ENCODE measurements at places on chromosomes 3 and 15.

GRCh38 chr3:105466495-105467404 lies 100.0 kb downstream of the ALCAM start:
- DNase-seq, result no peak

DNA sequence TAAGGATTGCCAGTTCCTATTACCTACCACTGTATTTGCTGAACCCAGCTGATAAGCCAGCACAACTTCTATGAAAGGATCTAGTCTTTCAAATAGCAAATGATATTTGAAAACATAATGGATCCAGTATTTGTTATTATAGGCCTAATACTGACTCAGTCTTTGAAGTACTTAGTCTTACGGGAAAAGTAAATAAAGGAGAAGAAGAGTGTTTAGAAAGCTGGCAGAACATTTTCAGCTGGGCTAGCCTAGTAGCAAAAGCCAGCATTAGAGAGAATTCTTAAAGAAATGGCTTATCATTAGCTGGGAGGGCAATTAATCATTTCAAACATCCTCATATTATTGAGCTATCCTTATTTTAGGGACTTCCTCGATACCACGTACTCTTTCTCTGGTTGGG lies 101.4 kb upstream of the GOLIM4 start:
- no peak for DNase-seq

DNA sequence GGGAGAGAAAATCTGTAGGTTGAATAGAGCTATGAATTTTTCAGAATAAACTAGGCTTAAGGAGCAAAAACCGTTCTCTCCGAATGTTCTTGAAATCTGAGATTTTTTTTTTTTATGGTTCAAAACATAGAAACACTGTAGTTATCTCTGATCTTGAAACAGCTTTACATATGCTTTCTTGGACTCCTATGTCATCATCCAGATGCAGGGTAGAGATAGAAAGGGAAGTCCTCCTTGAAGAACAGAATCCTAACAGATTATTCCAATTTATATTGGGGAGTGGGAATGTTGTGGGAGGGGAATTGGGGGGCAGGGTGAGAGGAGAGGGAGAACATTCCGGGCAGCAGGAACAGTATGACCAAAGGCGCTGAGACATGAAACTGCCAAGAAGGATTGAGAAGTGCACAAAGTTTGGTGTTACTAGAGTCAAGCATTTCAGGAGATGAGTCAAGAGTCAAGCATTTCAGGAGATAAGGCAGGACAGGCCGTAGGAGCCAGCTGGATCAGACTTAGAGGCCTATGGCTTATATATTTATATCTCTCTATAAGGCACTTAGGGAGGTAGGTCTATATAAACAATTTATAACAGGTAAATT lies 21.9 kb upstream of the ST3GAL6 start:
- no peak for DNase-seq

DNA sequence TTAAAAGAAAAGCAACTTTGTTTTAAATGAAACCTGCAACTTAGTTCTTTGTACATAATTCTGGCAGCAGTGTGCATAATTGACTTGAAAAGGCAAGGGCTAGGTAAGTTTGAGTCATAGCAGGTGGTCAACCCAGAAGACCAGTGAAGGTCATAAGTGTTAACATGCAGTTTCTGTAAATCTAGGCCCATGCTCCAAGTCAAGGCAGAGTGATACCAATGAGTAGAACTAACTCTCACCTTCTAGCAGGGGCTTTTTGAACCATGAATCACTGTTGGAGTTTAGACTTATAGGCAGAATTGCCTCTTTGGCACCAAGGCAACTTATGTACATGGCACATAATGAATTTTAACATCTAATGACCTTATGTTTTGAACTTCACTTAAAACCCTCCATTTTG lies 29.5 kb upstream of the IL20RB start:
- DNase-seq, result no peak

DNA sequence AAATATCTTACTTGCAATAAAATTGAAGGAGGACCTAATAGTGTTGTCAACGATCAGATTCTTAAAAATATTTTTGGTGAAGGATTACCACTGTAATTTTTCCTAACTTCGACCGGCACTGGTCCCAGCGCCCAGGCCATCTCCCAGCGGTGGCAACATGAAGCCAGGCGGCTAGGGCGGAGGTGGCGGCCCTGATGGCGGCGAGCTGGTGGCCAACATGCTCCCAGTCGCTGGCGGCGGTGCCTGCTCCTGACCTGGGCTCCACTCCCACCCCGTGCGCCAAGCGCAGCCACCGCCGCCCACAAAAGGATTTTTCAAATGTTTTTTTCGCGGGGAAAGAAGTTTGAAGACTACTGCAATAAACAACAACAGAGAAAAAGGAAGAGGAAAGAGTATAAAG lies 56.5 kb upstream of the B3GALNT1 start:
- no peak for DNase-seq
